ENCODE measurements at places on chromosomes 11 and 22.

GRCh38 chr11:71236836-71237475 lies 15.4 kb downstream of the SHANK2 start:
- no peak for DNase-seq

DNA sequence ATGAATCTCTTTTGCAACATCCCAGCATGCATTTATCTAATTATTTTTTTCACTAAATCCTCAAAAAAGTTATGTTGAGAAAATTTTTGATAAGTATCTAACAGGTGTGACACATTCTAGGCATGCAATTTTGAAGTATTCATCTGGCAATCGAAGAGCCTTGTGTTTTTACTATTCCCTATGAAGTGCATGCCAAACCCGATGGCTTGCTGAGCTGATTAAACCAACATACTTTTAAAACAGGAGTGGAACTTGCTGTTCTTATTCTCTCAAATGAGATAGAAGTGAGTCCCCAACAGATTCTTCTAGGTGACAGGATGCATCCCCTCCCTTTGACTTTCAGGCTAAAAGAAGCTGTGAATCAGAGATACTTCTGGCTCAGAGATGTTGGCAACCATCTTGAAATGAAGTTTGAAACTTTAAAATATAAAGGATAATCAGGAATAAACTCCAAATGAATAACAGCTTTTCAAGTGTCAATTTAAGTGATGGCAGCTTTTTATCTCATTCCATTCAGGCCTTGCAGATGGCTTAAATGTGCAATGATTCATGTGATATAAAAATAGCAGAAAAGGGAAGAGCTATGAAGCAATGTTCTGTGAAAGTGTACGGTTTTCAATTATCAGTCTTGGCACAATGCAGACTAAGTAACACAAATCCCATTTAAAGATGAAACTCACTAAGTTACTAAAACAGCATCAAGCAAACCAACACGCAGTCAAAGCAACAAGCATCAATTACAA lies 67.7 kb downstream of the APOL5 start:
- DNase-seq: peak; percentile 47

GRCh38 chr22:37279331-37280181 lies 2.8 kb upstream of the CYTH4 start:
- DNase-seq: peak; percentile 76

DNA sequence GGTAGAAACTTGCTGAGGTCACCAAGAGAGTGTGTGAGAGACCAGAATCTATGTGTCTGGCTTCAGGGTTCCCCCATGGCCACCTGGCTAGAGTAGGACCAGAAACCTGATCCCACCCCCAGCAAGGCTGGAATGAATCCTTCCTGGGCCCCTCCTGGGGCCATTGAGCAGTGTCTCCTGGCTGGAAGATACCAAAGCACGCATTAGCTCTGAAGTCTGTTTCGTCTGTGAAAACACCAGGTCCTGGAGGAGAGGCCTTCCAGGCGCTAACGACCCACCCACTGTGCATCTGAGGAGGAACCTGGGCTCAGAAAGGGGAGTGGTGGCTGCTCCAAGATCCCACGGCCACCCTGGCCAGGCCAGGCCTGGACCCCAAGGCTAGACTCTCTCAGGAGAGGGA lies 15.5 kb upstream of the TSKU start:
- DNase-seq: no peak

- no peak for DNase-seq
Observed at GRCh38 chr22:39612811-39613548, 42.4 kb downstream of the CACNA1I start.

- no peak for DNase-seq
Observed at GRCh38 chr11:45907911-45908370, 870 bp upstream of the FREY1 start.

DNA sequence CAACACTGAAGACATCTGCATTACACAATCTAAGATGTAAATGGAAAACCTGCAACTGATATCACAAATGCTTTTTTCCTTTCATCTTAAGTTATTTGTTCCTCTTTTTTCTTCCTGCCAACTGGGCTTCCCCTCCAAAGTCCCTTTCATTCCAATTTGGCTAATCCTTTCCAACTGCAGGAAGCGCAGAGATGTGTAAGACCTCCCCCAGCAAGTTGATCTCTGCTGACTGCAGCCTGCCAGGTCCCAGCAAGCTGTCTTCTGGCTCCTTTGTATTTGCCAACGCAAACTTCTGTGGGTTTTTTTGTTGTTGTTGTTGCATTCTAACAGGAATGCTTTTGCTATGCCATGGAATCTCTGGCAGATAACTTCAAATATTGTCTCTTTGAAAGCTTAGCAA lies 38.5 kb upstream of the LRRC4C start:
- no peak for DNase-seq

DNA sequence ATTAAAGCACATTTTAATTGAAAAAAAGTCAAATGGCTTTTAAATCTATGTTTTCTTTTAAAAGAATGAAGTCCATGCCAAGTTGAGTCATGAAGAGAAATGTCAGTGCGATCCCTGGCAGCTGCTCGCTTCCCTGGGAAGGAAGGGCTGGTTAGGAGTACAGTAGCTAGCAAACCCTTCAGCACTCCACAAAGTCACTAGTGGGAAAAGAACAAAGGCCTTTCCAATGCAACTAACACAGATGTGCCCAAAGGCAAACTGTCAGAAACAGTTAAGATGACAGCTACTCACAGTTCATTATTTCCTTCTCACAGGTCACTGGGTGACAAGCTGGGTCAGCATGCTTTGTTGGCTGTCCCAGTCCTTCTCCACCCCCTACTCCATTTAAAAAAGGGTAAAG lies 308.7 kb downstream of the DCDC1 start:
- DNase-seq: no peak

DNA sequence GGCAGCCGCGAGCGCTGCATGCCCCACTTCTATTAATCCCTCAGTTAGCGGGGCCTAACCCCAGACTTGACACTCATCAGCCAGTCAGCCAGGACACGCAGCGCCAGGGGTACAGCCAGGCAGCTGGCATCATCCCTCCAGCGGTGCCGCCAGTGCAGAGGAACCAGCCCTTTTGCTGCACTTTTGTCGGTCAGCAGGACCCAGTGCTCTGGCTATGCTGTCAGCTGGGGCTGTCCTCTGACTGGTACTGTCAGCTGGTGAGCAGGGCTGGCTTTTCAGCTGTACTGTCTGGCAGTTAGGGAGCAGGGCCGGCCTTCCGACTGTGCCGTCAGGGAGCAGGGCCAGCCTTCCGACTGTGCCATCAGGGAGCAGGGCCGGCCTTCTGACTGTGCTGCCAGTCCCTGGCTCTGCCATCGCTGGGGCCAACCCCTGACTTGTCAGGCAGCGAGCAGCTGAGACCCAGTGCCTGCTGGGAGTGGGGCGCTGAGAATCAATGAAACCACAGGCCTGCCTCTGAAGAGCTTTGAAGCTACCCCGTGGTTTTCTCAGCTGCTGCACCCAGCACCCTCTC lies 115.4 kb downstream of the KIAA1671 start:
- no peak for DNase-seq

DNA sequence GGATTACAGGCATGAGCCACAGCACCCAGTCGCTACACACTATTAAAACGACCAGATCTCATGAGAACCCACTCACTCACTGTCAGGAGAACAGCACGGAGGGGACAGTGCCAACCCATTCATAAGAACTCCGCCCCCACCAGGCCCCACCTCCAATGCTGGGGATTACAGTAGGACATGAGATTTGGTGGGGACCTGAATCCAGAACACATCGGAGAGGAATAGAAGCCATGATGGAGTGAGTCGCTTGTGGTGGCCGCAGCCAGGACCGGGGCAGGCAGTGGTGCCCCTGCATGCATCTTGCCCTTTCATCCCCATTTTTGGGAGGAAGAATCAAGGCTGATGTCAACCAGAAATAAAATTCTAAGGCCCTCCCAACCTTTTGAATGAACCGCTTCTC lies 8.7 kb downstream of the NADSYN1 start:
- no peak for DNase-seq

DNA sequence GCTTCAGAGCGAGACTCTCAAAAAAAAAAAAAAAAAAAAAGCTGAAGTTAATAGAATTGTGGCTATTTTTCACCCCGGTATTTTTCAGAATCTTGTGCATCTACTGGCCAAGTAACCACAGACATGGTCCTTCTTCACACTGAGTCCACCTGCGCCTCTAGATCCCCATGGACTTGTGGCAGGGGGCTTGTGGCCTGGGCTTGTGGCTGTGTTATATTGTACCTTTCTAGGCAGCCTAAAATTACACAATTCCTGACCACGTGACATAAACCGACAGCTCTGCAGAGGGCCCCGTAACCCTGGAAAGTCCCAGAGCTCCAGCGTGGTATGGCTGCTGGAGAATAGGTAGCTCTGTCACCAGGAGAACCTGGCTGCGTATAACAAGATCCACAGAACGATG lies 10.9 kb upstream of the NAALADL1 start:
- DNase-seq: peak; percentile 32

DNA sequence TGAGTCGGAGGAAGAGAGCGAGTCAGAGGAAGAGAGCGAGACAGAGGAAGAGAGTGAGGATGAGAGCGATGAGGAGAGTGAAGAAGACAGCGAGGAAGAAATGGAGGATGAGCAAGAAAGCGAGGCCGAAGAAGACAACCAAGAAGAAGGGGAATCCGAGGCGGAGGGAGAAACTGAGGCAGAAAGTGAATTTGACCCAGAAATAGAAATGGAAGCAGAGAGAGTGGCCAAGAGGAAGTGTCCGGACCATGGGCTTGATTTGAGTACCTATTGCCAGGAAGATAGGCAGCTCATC lies 780 bp downstream of the TRIM44 start:
- no peak for DNase-seq

DNA sequence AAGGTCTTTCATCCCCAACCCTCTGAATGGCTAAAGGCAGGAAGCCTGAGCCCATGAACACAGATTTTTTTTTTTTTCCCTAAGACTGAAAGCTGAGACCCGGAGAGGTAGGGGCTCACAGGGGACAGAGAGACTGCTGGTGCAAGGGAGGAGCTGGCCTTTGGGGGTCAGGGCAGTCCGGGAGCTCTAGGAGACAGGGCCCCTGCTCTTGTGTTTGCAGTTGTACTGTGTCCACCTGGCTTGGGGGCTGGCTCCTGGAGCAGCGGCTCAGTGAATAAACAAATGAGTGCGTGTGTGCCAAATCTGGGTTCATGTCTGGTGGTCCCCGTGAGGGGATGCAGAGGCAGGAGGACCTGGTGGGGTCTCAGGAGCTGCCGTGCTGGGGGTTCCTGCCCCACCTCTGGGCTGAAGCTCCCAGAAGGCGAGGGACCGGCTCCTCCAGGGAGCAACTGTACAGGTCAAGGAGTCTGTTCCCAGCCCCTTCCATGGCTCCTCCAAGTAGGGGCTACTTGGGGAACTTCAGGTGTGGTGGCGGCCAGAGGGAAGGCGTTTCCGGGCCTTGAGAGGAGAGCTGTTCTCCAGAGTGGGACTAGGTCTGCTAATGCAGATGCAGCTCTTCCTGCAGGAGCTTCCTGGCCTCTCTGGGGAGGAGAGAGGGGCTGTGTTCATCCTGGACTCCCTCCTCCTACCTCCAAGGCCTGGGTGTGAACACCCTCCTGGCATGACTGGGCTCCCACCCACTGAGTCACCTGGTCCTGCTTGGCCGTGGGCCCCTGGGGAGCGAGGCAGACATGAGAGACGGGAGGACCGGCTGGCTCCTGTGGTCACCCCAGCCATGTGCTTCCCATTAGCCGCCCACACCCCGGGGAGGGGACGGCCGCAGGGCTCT lies 57.6 kb downstream of the FBXO7 start:
- DNase-seq: peak; percentile 65

DNA sequence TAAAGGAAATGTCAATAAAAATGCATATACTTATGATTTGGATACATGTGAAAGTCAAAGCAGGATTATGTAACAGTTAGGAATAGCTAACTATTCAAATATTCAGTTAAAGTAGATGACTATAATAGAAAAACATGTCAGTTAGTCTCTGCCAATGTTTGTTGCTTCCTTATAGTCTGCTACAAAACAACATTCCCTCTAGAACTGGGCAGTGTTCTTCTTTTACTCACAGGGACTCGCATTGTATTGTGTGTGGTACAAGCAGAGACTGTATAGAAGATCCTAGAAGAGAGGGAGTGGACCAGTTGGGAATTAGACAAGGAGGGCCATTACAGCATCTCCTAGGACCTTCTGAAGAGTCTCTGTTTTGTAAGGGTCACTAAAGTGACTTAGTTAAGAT lies 10.6 kb downstream of the ACAT1 start:
- DNase-seq: no peak

DNA sequence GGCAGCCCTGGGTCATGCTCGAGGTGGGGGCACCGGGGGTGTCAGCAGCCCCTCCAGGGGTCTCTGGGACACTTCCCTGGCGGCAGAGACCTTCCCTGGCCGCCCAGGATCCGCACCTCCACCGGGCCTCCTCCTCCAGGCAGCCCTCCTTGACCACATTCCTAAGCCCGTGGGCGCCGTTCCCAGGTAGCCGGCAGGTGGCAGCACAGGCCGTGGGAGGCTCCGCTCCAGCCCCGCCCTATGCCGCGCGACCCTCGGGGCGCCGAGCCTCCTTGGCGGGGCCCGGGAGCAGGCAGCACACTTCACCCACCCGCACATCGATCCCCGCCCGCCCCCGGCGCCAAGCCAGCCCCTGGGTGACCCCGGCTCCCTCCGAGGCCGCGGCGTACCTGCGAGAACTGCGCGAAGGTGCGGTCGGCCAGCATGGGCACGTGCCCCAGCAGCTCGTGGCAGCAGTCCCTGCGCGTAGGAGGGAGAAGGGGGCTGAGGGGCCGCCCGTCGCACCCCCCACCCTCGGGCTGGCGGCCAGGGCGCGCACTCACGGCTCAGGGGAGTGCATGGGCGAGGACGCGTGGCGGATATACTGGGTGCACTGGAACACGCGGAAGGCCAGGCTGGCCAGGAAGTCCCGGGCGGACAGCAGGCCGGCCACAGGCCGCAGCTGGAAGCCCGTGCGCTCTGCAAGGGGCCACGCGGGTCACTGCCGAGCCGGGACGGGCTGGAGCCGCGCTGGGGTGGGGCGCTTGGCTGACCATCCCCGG lies 5.3 kb upstream of the INS start:
- peak; percentile 31 for DNase-seq

GRCh38 chr11:108733479-108734116 lies 68.7 kb downstream of the DDX10 start:
- peak; percentile 80 for DNase-seq

DNA sequence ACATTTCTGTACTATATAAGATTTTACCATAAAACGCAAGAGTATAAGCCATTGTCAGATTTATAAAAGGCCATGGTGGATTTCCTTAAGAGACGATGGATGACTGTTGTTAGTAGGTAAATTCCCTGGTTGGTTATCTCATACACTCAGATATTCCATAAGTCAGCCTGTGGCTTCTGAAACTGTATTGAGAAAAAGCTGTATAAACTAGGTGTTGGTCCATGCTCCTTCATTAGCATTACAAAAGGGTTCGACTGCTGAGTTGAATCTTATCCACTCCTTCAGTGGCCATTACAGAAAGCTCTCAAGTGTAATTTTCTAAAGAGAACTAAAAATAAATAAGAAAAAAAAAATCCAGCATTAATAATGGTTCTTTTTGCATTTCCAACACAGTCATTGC lies 5.3 kb downstream of the GRAP2 start:
- no peak for DNase-seq

- DNase-seq: no peak
Observed at GRCh38 chr11:118911880-118912741, 13.6 kb downstream of the BCL9L start.

- DNase-seq: no peak
Observed at GRCh38 chr22:35443338-35443737, 43.4 kb downstream of the MCM5 start.

- DNase-seq: peak; percentile 68
Observed at GRCh38 chr11:9601037-9601875, 27.8 kb downstream of the WEE1 start.

GRCh38 chr11:83175815-83176214 lies 17.7 kb upstream of the ANKRD42 start:
- DNase-seq: no peak

- DNase-seq: peak; percentile 96
Observed at GRCh38 chr11:59216641-59217564, 4.2 kb upstream of the MPEG1 start.

- DNase-seq: no peak
Observed at GRCh38 chr22:40541300-40541699, 95.2 kb downstream of the MRTFA start.
